ENCODE measurements at places on chromosomes 6 and 20. TPM values are rescaled to one million over a fixed set of nuclear protein-coding genes. Genes with fewer than 3 reads are reported as not detected.
A peak's percentile ranks its signal among the peaks of the same experiment; 100 is the strongest.

The DLK2 gene
- total RNA-seq: 2.0 TPM

The CD93 gene
- 67.5 TPM for total RNA-seq

The FAM83B gene
- under 0.01 TPM for total RNA-seq

The MATN4 gene
- 0.58 TPM for total RNA-seq

The MAFB gene
- total RNA-seq: 6.3 TPM

The HDGFL1 gene
- total RNA-seq: not detected

The CTCFL gene
- 0.04 TPM for total RNA-seq

The ADGRG6 gene
- total RNA-seq: 12.1 TPM

The KLC4 gene
- total RNA-seq: 21.6 TPM

GRCh38 chr6:138250513-138251247, 32.4 kb upstream of the PBOV1 start:
- peak; percentile 58 for DNase-seq

DNA sequence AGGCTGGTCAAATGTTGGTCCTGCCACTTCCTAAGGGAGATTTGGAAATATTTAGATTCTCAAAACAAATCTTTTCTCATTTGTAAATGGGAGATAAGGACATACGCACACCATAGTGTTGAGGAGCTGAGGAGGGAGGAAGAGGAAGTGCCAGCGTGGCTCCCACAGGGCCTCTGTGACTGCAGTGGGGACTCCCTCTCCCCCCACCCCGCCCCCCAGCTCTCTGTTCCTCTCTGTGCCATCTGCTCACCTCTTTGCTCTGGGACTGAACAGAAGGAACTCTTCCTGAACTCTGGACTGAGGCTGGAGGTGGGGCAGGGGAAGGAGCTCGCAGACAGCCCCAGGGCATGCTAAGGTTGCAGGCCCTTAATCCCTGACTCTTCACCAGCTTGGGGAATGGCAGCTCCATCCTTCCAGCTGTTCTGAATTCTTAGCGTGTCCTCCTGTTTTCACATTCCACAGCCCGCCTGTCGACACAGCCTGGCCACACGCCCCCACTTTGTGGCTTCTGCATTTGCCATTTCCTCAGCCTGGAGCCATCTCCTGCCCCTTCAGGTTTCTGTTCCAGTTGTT, 11.4 kb downstream of the DDX27 start:
- peak; percentile 72 for DNase-seq

DNA sequence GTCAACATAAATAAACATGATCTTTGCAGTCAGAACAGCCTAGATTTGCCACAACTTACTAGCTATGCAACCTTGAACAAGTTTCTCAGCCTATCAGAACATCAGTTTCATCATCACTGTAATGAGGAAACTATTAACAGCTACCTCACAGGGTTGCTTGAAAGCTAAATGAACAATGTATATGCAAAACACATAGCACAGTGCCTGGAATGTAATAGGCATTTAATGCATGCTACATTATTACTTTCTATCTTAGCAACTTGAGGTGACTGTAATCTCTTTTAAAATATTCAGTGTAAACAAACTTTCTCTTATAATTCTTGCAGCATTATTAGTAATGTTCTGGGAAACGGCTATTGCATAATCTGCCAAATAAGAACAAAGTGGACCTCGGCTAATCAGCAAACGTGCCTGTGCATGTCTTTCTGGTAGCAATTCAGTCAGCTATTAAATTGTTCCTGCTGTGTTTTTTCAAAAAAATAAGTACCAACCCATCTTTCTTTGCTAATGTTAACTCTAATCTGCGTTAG, 61.5 kb downstream of the SYNE1 start:
- no peak for DNase-seq

GRCh38 chr6:37725957-37726356, 28.3 kb upstream of the MDGA1 start:
- no peak for DNase-seq

GRCh38 chr20:58492074-58492718, 23.0 kb downstream of the APCDD1L start:
- no peak for DNase-seq

DNA sequence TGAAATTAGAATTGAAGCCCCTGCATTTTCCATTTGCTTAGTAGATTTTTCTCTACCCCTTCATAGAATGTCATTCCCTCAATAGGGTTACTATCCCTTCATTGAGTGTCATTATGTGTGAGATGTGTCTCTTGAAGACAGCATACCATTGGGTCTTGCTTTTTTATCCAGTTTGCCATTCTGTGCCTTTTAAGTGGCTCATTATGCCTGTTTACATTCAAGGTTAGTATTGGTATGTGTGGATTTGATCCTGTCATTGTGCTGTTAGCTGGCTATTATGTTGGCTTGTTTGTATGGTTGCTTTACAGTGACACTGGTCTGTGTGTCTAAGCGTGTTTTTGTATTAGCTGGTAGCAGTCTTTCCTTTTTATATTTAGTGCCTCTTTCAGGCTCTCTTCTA, 25.7 kb upstream of the TCF21 start:
- no peak for DNase-seq

DNA sequence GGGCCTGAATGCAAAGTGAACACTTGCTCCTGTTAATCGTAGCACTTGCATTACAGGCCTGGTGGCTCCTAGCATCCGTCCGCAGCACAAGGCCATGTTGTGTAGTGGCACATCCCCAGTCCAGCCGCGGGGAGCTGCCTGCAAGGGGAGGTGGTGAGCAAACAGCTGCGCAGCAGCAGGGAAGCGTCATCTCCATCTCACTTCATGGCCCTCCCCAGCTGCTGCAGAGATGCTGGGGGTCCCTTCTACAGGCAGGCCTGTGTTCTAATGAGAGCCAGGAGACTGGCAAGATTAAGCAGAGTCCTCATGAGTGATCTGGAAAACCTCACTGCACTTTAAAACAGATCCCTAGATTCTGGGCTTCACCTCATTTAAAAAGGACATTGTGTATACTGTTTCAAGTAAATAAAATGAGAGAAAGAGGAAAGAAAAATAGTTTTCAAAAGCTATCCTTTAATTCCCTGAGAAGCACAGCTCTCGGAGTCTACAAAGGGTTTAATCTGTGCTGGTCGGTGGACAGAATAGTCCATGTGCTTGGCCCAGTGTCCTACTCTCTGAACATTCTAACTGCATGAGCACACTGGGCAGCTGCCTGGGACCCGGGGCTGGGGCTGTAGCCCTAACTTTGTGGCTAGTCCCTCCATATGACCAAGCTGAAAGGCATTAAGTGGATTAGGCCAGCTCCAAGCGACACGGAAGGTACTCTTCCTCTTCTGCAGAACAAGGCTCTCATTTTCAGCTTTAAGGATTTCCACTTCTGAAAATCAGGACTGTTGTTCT, 125.8 kb downstream of the LY86 start:
- DNase-seq: peak; percentile 81

- DNase-seq: no peak
These were observed 91.0 kb upstream of the FOXA2 start for GRCh38 chr20:22675341-22675740.

DNA sequence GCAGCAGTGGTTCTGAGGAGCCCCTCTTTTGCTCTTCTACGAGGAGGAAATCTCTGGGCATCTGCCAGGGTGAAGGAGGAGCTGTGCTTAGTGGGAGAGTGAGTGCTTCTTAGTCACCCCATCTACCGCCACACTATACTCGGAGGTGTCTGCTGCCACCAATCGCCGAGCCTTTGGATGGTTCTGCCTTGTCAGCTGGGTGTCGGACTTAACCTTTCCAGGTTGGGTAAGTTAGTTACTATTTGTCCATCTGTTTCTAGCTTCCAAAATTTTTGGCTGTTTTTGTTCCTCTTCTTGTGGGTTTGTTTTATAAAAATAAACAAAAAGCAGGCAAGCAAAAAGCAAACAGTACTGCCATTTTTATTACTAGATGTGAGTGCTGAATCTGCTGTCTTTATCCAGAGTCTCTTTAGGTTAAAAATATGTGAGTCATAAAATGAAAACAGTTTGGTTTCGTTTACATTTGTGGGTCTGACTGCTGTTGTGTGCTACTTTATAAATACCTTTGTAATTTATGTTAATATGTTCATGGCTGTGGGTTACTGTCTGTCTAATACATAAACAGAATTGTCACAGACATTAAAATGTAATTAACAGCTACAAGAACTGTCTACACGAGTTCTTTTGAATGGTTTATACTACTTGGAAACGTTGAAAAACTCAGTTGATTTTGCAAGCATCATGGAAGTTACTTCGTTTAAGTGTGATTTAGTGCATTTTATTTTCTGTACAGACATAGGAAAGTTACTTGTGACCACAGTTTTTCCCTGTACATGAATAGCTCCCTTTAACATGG, 89.2 kb downstream of the ARID1B start:
- DNase-seq: no peak

DNA sequence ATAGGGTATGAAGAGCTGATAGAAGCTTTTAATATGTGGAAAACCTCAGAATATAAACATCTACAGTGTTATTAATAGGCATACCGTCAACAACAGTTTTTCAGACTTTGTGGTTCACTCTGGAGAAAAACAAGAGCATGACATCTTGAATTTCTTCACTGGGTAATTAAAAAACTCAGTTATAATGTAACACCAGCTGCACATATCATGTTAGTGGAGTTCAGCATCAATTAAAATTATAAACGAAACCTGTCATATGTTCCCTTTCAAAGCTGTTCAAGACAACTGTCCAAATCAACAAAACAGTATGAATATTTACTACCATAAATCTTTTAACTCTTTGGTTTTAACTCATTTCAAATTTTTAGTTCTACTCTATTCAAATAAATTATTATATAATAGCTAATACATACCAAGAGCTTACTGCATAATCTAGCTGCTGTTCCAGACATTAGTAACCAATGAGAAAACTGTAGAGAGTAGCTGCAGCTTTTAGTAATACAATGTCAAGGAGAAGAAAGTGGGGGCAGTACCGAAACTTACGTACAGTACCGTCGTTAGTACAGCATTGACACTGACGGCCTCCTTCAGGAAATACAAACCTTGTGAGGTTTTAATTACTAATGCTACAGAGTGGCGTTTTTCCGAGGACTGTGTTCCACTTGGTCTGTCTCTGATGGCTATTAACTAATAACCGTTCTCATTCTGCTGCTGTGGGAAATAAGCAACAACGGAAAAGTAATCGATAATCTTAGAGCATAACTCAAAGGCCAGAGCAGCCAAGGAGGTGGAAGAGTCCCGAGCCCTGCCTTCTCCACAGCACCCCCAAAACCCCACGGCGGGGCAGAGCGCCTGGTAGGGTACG, 532 bp upstream of the PM20D2 start:
- peak; percentile 82 for DNase-seq

DNA sequence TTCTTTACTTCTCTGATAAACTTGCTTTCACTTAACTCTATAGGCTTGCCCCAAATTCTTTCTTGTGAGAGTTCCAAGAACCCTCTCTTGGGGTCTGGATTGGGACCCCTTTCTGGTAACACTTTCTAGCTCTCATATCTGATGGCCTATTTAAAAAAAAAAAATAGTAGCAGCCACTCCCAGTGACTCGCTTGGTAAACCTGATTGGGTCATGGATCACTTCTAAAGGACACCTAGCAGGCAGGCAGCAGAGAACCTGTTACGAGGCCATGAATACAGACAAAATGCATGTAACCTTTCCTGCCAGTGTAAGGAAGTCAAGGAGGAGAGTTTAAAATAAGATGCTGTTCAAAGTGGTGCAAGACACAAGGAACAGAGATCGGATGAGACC, 9.1 kb upstream of the SERPINB6 start:
- no peak for DNase-seq

GRCh38 chr6:22940581-22941290, 371.4 kb downstream of the HDGFL1 start:
- no peak for DNase-seq

All from muscle of leg (tissue), 16 donors.